Activated CD8-positive, alpha-beta memory T cell treated with anti-CD3 and anti-CD28 coated beads for 24 hours (primary cell): ENCODE measurements at places on chromosomes 5 and 9.

GRCh38 chr9:81411961-81412360 is 277.4 kb downstream of the TLE1 start:
- no peak for DNase-seq

DNA sequence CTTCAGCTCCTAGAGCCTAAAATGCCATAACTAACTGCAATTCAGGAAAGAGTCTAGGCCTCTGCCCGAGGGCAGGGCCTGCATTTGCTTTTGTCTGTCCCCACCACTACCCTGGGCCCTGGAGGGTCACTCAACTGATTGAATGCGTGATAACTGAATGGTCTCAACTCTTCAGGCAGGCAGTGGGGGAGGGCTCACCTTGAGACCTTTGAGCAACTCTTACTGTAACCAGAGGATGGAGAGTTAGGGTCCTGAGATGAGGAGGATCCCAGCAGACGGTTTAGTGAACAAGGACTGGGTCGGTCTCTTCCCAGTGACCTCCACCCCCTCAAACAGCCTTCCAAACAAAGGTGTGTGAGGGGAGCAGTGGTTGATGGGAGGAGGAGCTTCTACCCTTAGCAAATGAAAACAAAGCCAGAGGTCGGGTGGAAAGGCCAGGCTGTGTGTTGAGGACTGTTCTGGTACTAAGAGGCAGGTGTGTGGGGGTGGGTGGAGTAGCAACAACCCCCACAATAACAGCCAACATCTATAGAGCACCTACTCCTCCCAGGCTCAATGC is 59.4 kb downstream of the CXXC5 start:
- DNase-seq = no peak

DNA sequence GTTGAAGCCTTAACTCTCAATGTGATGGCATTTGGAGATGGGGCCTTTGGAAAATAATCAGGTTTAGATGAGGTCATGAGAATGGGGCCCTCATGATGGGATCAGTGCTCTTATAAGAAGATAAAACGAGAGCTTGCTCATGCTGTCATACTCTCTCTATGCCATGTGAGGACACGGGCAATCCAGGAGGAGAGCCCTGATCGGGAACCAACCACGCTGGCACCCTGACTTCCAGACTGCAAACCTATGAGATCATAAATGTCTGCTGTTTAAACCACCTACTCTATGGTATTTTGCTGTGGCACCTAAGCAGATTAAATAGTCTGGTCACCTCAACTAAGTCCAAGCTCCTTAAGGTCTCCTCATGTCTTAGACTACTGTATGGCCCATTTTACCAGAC is 10.0 kb downstream of the HMGCS1 start:
- DNase-seq = no peak

GRCh38 chr5:114898602-114899001 is 271.1 kb downstream of the TRIM36 start:
- no peak for DNase-seq

- DNase-seq = no peak
These were observed 7.1 kb upstream of the RNF145 start for GRCh38 chr5:159216454-159216853.

DNA sequence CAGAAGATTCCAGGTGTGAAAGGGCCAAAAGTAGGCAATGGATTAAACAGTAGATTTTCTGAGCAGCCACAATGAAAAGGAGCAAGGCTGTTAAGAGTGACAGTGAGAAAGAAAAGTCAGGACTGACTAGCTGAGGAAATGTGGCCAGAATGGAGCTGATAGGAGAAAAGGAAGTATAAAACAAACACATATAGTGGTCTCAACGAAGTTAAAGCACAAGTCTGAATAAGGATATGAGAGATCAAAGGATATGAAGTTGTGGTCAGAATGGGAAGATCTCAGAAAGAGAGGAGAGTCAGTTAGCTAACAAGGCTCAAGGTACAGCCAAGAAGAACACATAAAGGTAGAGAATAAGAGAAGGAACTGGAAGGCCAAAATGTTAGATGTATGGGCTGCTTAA is 39.9 kb downstream of the FNIP1 start:
- DNase-seq = no peak

DNA sequence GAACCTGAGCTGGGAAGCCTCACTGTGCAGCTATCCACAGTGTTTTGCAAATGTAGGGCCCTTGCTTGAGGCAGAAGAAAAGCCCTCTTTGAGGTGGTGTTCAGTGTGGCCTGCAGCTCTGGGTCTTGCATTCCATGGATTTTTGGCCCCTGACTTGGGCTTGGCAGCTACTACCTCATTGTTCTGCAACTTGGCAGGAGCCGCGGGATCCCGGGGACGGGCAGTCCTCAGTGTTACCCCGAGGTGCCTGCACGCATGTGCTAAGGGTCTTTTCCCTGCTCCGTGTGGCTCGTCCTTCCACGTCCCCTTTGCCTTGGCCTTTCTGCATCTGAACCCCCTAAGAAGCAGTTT is 39.8 kb downstream of the NEK6 start:
- no peak for DNase-seq

DNA sequence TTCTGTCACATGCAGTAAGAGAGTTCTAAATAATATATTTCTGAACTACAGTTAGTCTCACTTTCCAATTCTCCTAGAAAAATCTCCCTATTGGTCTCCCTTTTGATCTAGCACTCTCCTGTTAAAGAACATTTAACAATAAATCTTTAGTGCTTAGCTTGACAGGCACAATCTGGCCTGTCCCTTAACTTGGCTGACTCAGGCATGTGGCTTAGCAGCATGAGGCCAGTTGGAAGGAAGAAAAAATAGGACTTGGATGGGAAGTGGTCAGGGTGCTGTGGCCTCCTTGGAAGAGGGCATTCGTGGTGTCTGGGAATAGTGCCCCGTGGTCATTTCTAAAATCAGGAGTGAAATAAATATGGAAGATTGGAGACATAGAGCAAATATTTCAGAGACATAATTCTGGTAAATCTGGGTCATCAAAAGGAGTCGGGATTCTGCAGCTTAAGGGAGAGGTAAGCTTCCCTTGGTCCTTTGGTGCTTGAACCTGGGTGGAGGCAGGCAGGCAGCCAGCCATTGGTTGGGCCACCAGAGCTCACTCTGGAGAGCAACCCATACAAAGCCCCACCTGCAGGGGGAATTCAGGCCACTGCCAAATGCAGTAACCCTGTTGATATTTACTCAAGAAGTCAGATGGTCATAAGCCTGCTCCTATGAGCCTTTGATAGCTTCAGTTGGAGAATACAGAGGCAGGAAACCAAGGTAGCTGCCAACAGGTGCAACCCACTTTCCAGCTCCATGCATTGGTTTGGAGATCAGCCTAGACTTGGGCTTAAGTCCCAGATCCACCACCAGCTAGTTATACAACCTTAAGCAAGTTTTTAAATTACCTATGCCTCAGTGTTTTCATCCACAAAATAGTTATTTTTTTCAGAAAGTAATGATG is 28.8 kb upstream of the TLE4 start:
- no peak for DNase-seq

DNA sequence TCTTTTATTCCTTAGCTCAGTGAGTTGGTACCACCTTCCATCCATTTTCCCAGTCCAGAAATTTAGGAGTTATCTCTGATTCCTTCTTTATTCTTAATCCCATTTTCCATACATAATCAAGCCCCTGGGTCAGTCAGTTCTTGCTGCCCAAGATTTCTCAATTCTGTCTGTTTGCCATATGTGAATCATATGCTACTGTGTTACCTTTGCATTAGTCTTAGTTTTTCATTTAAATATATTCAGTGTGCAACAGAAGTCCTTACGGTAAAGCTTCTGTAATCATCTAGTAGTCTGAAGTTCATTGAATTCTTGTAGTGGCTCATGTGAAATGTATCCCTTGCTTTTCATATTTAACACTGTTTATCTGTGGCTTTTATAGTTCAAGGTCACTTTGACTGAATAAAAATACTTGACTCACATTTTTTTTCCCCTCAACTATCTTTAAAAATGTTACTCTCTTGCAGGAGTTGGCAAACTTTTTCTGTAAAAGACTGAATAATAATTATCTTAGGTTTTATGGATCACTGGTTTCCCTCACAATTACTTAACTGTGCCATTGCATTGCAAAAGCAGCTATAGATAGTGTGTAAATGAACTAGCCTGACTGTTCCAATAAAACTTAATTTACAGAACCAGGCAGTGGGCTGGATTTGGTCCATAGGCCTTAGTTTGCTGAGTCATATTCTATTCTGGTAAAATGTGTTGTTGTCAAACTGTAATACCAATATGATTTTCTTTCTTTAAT is 6.9 kb downstream of the KIAA1958 start:
- DNase-seq = no peak

GRCh38 chr5:176680226-176680563 is 32.9 kb downstream of the TSPAN17 start:
- no peak for DNase-seq

DNA sequence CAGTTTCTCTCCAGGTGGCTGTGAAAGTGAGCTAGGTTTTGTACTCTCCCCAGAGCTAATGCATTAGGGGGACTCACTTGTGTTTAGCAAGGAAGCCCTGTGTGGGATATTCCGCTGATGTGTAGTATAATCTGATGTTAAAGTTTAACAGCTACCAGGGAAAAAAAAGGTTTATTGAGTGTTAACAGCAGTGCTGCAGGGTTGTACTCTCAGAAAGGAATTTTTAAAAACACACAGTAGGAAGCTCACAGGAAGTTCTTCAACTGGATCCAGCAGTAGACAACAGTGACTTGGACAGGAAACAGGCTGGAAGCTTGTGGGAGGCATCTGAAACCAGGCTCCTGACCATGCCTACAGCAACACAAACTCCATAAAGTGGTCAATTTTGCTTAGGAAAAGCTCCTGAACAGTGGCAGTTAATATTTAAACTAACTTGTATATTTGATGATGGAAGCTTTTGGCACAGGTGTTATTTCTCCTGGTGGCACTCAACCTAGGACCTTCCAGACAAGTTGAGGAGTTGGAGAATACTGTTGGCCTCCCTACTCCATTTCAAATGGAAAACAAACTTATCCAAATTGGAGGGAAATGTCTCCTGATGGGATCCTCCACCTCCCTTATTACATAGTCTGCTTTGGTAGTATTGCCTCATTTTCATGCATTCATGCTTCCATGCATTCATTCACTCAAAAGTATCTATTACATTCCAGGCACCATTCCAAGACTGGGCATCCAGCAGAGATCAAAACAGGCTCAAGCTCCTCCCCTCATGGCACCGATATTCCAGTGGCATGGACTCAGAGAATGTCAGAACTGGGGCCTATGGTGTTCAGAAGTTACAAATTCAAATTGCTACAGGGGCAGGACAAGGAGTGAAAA is 54.7 kb downstream of the FOXD1 start:
- no peak for DNase-seq

- no peak for DNase-seq
These were observed 167.5 kb downstream of the TTC39B start for GRCh38 chr9:15139469-15139868.

GRCh38 chr9:17757816-17758215 is 178.9 kb downstream of the SH3GL2 start:
- DNase-seq = no peak

GRCh38 chr5:40958811-40959210 is 49.5 kb downstream of the C7 start:
- no peak for DNase-seq

- DNase-seq = no peak
These were observed 23.3 kb downstream of the MCTP1 start for GRCh38 chr5:95261437-95262175.

- DNase-seq = no peak
These were observed 93.4 kb downstream of the OSTF1 start for GRCh38 chr9:75181750-75182149.

- no peak for DNase-seq
These were observed 4.3 kb upstream of the SLC6A18 start for GRCh38 chr5:1220831-1221230.

DNA sequence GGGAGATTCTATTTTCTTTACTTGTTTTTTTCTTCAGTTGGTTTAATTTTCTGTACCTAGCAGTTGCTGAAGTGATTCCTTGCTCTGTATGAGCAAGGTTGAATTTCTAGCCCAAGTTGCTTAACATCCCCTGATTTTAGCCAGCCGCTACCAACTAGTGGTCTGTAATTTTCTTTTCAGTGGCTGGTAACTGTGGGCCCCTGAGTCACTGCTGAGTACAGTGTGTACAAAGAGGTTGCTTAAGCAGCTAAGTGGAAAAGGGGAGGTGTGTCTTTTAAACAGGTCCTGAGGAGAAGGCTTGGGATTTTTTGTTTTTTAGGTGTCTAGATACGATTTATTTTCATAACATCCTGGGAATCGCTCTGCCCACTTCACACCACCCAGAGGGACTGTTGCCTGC is 254.7 kb downstream of the NR3C1 start:
- DNase-seq = no peak

- no peak for DNase-seq
These were observed 285.7 kb downstream of the AOPEP start for GRCh38 chr9:95012035-95012708.

DNA sequence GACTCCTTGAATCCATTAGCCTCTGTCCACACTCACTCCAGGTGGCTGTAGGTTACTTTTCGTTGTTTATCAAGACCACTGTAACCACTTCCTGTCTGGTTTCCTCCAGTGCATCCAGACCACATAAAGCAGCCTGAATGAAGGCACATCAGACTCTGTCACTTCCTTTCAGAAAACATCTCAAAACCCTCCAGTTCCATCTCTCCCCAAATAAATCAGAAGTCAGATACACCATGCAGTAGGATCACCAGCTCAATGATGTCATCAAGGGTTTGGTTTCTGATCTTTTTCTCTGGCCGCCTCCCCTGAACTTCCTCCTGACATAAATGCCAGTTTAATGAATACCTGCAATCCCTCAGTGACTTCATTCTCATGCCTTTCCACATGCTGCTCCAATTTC is 161.2 kb downstream of the ZNF462 start:
- DNase-seq = no peak

DNA sequence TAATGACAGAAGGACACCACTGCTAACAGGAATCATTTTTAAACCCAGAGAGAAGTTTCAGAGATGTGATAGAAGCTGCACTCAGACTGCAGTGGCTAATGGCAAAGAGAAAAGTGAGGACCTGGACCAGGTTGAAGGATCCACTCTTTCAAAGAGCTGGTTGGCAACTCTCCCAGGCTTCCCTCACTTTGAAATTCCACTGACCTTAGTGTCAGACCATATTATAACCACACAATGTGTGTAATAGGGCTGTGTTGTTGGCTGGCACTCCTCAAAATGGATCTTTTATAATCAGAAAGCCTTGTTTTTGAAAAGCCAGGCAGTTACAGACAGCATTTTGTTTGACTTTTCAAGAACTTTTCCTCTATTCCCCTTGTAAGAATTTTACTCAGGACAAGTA is 280.7 kb downstream of the PRELID2 start:
- DNase-seq = no peak

GRCh38 chr5:21398511-21398910 is 1410.5 kb upstream of the CDH18 start:
- DNase-seq = no peak

GRCh38 chr5:65808818-65809217 is 86.8 kb downstream of the NLN start:
- DNase-seq = no peak

- DNase-seq = no peak
These were observed 4.7 kb upstream of the NUP214 start for GRCh38 chr9:131120620-131121228.
